ENCODE measurements at places on chromosomes 12 and 14.
A peak's percentile ranks its signal among the peaks of the same experiment; 100 is the strongest.

- DNase-seq = no peak
Observed at GRCh38 chr12:76830436-76830835, 48.4 kb downstream of the CSRP2 start.

GRCh38 chr14:96938946-96939345 lies 141.8 kb downstream of the VRK1 start:
- DNase-seq = no peak

- DNase-seq = no peak
Observed at GRCh38 chr12:18283831-18284230, 22.5 kb downstream of the PIK3C2G start.

- DNase-seq = no peak
Observed at GRCh38 chr12:82555699-82556098, 131.0 kb upstream of the TMTC2 start.

DNA sequence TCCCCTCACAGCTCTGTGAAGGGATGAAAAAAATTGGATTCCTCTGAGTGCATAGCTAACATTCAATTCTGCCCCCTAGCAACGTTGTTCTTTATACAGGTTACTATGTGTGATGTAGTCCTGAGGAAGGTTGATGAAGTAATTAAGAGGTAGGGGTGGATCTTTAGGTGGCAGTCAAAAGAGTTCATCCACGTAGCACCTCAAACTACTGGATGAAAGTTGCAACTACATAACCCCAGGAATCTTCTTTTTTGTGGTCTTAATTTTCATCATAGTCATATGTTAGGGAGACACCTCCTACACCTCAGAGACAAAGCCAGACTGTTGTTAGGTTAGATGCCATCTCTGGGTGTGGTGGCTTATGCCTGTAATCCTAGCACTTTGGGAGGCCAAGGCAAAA lies 10.2 kb upstream of the NFE2 start:
- no peak for DNase-seq

DNA sequence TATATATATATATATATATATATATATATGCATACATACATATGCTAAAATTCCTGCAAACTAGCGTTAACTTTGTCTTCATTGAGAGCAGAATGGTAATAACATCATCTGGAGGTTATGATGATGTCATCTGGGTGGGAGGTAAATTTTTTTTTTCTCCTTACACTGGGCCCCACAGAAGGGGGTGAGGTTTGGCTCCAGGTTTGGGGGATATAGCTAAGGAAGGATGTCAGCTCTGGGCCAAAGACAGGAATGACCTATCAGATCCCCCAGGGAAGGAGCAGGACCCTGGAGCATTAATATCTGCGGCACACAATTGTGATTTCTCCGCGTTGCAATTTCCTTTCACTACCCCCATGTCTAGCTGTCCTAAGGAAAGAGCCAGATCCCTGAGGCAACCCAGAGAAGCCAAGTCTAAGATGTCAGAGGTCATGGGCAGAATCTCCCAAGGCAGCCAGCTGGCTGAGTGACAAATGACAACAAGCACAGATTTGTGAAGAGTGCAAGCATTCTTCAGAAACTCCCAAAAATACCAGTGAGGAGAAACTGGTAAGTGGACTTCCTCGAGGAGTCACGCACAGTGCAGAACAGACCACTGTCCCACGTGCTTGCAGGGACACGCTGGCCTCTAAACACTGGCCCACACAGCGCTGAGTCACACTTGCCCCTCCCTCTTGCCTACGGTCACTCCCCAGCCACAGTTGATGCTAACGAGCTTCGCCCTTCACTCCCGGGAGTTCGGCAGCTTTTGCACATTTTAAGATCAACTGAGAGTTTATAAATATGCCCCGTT lies 9.9 kb downstream of the UBC start:
- peak; percentile 28 for DNase-seq

Data from HL-60 (cell line).